ENCODE measurements at places on chromosomes 5 and 9.

DNA sequence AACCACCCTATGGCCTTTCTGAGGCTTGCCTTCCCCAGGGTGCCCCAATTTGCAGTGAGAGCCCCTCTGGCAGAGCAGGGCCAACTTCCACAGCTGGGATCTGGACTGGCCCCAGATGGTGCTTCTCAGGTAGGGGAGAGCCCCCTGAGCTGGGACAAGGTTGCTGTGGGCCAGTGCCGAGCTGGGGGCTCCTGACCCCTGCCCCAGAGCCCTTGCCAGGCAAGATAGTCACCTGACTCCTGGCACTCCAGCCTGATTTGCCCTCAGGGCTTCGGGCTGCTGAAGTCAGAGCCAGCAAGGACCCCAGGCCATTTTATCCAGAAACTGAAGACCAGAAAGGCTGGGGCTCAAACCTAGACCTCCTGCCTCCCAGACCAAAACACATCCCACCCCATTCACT is 33.4 kb upstream of the AKNA start:
- no peaks in the 10 kb centered on the region for H3K36me3 ChIP-seq
- no peaks in the 10 kb centered on the region for H3K27me3 ChIP-seq
- no peak for DNase-seq

GRCh38 chr5:27818888-27819287 is 780.5 kb upstream of the CDH9 start:
- no peak overlapping the region for H3K4me3 ChIP-seq
- H3K27me3 ChIP-seq = no peaks in the 10 kb centered on the region
- no peak overlapping the region for H3K27ac ChIP-seq
- H3K4me1 ChIP-seq = no peaks in the 10 kb centered on the region
- H3K36me3 ChIP-seq = no peaks in the 10 kb centered on the region

DNA sequence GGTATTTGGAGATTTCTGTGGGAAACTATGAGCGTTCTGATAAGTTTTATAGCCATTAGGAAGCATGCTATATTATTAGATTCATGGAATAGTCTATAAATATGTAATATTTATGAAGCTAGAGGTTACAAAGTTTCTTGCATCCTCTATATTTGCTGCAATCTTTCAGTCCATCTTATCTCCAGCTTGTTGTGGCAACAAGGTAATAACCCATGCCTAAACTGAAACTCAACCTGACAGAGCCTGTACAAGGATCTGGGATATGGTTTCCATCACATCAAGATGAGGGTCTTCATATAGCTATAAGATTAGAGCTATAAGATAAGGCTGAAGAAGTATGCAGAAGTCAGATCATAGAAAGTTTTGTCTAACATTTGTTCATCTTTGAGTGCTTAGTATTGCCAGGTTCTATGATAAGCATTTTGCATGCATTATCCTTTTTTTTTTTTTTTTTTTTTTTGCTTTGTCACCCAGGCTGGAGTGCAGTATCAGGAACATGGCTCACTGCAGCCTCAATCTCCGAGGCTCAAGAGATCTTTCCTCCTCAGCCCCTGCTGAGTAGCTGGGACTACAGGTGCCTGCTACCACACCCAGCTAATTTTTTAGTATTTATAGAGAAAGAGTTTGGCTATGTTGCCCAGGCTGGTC is 14.8 kb downstream of the BAAT start:
- no peaks in the 10 kb centered on the region for H3K36me3 ChIP-seq
- no peak overlapping the region for H3K4me3 ChIP-seq
- H3K27me3 ChIP-seq = no peaks in the 10 kb centered on the region
- H3K4me1 ChIP-seq = no peaks in the 10 kb centered on the region
- no peak overlapping the region for H3K27ac ChIP-seq

GRCh38 chr5:62386824-62387223 is 16.9 kb downstream of the DIMT1 start:
- H3K36me3 ChIP-seq = peaks cover 95% of the 10 kb centered on the region
- DNase-seq = no peak
- H3K27ac ChIP-seq = no peak overlapping the region
- H3K4me1 ChIP-seq = no peaks in the 10 kb centered on the region
- no peak overlapping the region for H3K4me3 ChIP-seq

Data from stomach (tissue), 19 donors.